NCI-H2029 treated with DMSO at 0.1 percent for 48 hours (cell line): ENCODE measurements at places on chromosomes 12 and 14.

GRCh38 chr12:115325858-115326257 lies 641.9 kb upstream of the TBX3 start:
- DNase-seq, result peak; percentile 55

DNA sequence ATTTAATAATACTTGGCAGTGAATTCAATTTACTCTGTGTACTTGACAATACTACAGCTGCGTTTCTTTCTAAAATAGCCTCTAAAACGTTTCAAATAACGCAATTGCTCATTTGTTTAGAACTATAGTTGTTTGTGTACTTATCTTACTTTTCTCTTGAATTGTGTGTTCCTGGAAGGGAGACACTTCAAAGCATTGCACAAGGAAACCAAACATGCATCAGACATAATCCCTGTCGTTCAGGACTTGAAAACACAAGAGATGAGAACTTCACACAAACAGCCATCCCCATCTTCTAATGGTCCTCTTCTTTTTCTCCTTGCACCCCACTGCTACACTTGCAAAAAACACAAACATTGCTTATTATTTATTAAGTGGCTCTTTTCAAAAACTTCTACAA lies 38.5 kb downstream of the PTGER2 start:
- DNase-seq, result no peak

- no peak for DNase-seq
Measured at GRCh38 chr14:91575469-91576208, 65.5 kb upstream of the PPP4R3A start.

DNA sequence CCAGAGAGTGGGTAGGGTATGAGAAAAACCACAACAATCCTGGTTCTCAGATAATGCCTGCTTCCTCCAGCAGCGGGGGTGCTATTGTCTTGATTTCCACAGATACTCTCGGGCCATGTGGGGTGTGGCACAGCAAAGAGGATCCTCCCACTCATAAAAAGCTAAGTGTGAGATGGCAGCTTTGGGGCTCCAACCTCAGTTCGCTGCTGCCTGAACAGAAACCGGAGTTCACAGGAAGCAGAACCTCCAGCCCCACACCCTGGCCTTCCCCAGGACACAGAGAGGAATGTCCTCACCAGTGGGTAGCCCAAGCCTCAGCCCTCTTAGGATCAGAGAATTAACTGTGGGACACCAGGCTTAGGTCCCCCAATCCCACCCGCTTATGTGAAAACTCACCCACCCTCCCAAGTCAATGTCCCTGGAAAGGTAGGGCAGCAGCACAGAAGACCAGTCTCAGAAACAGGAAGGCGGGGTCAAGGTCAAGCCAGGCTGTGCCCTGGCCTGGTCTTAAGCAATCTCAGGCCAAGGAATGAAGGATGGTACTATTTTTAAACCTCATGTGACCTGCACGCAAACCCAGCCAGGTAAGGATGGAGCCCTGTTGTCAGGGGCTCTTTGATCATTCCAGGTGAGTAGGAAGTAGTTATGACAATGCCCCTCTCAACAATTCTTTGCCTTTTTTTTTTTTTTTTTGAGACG lies 9.0 kb downstream of the KCTD10 start:
- no peak for DNase-seq

- no peak for DNase-seq
Measured at GRCh38 chr14:52067873-52068614, 815 bp downstream of the NID2 start.

GRCh38 chr12:120735181-120735580 lies 9.6 kb downstream of the ACADS start:
- DNase-seq, result no peak

- peak; percentile 57 for DNase-seq
Measured at GRCh38 chr12:47307680-47308399, 228.1 kb upstream of the AMIGO2 start.

DNA sequence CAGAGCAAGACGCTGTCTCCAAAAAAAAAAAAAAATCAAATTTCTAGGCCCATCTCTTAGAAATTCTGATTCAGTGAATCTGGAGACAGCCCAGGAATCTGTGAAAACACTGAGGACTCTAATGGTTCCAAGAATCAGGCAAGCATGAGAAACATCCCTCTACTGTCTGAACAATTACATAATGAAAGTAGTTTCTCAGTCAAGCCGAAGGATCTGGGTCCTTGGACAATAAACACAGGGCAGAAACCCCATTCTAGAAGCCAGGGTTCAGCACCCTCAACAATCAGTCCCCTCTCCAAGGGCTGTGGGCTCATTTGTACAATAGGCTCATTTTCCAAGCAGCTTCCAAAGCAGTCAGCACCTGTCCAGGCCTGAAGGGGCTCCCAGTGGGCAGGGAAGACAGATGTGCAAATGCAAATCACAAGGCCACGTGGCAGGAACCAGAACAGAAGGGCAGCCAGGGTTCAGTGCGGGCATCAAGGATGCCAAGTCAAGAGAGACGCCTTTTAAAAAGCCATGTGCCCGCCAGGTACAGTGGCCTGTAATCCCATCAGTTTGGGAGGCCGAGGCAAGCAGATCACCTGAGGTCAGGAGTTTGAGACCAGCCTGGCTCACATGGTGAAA lies 96.1 kb downstream of the KSR2 start:
- no peak for DNase-seq

GRCh38 chr12:52730383-52730782 lies 27.1 kb upstream of the KRT77 start:
- no peak for DNase-seq

DNA sequence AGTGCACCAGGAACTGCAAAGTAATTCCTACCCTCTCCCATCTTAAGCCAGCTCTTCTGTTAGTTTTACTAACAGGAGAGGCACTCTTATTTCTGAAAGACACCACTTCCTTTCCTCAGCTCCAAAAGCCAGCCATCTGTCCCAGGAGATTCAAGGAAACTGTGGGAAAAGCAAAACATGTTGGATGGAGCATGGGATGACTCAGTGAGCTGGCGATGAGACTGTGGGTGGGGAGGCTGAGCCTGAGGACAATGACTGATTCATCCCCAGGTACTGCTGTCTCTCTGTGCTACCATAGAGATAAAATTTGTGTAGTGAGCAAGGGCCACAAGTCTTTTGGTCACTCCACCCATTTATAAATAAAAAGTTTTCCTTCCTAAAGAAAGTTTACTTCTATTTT lies 141.4 kb downstream of the MYRFL start:
- DNase-seq, result no peak

- no peak for DNase-seq
Measured at GRCh38 chr12:76247026-76247646, 101.1 kb downstream of the BBS10 start.

DNA sequence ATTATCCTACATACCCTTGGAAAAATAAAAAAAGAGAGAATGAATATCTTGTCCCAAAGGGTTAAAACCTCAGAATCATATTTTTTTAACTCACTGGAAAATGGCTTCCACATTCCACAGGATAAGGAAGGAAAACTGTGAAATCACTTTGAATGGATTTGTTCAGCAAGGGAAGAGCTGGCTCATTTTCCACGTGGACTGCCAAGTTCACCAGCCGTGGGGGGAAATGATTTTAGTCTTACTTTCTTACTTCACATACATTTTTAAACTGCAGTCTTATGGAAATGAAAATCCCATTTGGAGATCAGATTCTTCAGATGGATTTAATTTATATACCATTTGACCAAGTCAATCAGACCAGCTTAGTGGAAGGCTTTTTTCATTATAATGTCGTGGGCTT lies 29.9 kb upstream of the AEBP2 start:
- no peak for DNase-seq

DNA sequence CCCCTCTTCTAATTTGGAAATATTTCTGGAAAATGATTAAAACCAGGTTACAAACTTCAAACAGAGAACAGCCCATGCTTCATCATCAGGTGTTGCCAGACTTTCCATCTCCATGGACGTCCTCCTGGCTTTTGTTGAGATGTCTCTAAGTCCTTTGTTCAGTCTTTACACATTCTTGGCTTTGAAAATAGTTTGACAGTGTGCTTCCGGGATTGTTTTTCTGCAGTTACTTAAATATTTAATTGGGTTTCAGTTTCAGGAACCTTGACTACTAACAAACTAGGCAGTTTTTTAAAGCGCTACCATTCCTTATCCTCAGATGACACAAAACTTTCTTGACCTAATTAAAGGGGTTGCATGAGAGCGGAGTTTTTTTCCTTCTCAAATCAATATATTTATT lies 47.8 kb downstream of the GOLGA5 start:
- no peak for DNase-seq

GRCh38 chr12:105369014-105369413 lies 38.5 kb downstream of the C12orf75 start:
- no peak for DNase-seq

DNA sequence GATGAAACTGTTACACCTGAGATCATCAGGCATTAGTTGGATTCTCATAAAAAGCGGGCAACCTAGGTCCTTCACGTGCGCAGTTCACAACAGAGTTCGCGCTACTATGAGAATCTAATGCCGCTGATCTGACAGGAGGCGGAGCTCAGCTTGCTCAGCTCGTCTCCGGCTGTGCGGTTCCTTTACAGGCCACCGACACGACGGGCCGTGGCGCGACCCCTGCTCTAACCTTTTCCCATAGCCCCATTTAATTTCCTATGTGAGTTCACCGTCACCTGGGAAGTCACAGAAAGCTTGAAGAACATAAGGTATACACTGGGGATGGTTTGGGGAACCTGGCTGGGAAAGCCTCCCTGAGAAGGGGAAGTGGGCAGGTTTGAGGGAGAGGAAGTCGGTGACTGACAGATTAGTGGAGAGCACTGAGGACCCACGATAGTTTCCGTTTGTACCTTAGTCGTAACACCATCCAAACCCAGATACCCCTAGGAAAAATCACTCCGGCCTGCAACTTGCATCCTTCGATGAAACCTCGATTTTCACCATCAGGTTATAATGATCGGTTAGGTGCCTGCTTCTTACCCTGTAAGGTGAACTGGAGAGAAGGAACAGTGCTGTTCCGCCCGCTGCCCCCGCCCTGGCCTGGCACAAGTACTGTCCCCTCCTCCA lies 2.8 kb upstream of the AAAS start:
- DNase-seq, result no peak

DNA sequence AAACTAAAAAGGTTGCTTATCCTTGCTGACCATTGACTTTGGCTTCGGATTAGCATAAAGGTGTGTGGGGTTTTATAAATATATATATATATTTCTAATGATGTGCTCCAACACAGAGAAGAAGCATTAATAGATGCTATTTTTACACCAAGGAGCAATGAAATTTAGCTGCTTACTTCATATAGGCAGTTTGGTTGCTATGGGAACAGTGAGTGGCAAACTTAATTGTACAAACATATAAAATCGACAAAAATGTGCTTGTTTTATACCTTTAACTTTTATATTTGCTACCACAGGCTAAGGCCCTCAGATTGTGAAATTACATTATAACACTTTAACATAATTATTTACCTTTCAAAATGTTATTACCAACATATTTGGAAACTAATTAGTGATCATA lies 303.4 kb downstream of the SEC23A start:
- no peak for DNase-seq

GRCh38 chr12:69627501-69627900 lies 16.8 kb upstream of the LRRC10 start:
- DNase-seq, result no peak

DNA sequence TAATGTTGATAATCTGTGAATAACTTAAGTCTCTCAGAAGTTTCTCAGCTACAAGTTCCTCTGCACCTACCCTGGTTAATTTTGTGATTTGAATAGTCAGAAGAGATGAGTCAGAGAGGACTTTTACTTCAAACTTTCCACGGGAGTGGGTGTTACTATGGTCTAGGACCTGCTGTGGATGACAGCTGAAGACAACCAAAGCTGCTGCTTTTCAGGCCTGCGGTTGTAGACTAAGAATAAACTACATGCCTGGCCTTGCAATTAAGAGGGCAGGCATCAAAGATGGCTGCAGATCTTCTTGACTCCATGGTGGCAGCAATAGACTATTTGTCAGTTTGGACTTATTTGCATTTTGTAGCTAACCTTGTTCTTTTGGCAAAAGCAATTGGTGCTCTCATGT lies 227.1 kb upstream of the KRR1 start:
- no peak for DNase-seq

DNA sequence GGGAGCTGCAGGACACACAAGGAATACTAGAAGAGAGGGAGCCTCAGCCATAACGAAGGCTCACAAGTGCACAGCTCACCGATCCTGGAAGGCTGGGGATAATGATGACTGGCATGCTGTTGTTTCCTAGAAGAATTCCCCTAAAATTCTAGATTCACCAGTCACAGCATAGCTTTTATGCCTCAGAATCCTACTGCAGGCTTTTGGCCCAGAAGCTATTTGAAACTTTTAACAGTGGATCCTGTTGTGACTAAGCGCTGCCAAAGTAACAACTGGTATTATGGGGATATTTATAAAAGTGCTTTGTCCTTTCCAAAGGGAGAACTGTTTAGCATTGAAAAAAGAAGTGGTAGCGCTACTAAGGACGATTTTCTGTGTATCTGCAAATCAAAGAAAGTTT lies 214.1 kb upstream of the PELI2 start:
- DNase-seq, result no peak

GRCh38 chr14:68390741-68391140 lies 402.1 kb downstream of the ZFP36L1 start:
- no peak for DNase-seq

- DNase-seq, result no peak
Measured at GRCh38 chr14:58978343-58978742, 210.1 kb upstream of the DAAM1 start.

GRCh38 chr12:97989366-97989940 lies 525.9 kb upstream of the TMPO start:
- no peak for DNase-seq

- DNase-seq, result no peak
Measured at GRCh38 chr12:100504804-100505203, 31.1 kb downstream of the NR1H4 start.

DNA sequence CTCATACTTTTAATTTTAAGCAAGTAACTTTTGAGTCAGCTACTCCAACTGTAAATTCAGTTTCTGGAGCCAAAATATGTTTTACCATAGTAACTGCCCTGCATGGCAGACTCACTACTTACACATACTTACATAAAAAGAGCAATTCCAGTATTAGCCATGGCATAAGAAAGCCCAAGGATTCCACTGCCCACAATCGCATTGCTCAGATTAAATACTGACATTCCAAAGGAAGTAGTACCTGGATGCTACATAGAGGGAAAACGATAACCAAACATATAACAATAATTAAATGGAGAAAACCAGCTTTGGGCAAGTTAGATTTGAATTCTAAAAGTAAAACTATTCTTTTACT lies 2.2 kb downstream of the SLC38A2 start:
- no peak for DNase-seq

DNA sequence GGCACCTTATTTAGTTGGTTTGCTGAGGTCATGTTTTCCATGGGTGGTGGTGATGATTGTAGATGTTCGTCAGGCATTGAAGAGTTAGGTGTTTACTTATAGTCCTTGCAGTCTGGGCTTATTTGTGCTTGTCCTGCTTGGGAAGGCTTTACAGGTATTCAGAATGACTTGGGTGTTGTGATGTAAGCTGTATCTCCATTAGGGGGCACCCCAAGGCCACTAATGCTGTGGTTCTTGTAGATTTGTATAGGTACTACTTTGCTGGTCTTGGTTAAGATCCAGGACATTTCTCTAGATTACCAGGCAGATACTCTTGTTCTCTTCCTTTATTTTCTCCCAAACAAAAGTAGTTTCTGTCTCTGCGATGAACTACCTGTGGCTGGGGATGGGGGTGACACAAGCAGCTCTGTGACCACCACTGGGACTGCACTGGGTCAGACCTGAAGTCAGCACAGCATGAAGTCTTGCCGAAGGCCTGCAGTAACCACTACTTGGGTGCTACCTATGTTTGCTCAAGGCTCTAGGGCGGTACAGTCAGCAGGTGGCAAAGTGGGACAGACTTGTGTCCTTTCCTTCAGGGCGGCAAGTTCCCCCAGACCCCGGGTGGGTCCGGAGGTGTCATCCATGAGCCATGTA lies 35.8 kb upstream of the FBXO33 start:
- no peak for DNase-seq
